Stimulated activated CD4-positive, alpha-beta T cell treated with anti-CD3 and anti-CD28 coated beads, Interleukin-2, amount 100 ng/mL, for 4 hours (primary cell): ENCODE measurements at places on chromosomes 2 and 18.

DNA sequence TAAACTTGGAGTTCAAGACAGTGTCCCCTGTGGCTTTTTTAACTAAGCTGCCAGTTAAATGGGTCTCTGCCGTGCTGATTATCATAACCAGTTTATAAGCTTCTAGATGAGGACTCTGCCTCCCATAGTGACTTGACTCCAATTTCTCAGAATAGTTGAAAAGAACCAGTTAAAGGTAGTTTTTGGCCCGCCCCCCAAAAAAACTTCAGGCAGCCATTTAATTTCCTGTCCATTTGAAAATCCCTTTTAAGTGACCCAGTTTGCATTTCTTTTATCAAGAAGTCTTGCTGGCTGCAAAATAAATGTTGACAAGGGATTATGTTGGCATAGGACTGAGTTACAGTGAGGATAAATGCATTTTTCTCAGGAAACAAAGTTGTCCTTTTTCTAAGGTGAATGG, 2.3 kb downstream of the SLC20A1 start:
- DNase-seq, result no peak

DNA sequence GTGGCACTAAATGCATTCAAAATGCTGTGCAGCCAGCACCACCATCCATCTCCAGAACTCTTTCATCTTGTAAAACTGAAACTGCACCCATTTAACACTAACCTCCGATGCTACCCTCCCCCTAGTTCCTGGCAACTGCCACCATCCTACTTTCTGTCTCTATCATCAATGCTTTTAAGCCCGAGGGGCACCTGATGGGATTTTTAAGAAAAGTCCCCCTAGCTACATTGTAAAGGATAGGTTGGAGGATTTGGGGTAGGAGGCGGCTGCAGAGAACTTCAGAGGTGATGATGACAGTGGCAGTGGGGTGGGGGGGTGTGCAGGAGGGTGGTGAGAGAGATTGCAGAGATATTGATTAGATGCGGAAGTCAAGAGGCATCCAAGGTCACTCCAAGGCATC, 10.8 kb upstream of the YWHAQ start:
- no peak for DNase-seq

GRCh38 chr2:67833632-67834031, 229.2 kb downstream of the C1D start:
- DNase-seq, result no peak

DNA sequence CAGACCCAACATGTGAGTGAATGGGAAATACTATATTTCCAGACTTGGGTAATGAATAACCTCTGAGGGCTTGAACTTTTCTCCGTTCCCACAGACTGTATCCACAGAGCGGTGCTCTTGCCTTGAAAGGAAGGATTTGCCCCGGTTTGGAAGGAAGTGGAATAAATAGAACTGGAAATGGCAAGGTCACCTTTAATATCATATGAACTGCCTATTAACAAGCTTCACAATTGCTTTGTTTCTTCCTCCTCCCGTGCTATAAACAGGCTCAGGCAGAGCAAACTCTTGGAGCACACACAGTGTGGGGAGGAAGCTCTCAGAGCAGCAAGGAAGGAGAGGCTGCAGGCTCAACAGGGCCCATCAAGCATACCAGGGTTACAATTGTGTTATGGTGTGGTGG, 28.5 kb upstream of the DARS1 start:
- no peak for DNase-seq

DNA sequence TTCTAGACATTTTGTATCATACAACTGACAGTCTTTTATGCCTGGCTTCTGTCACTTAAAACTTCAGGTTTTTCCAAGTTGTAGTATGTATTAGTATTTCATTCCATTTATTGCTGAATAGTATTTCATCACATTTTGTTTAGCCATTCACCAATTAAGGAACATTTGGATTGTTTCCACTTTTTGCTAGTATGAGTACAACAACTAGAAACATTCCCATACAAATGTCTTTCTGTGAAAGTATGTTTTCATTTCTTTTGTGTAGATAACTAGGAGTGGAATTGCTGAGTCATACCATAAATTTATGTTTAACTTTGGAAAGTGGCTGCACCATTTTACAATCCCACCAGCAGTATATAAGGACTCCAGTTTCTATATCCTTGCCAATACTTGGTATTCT, 135.9 kb downstream of the ATAD2B start:
- DNase-seq, result no peak

DNA sequence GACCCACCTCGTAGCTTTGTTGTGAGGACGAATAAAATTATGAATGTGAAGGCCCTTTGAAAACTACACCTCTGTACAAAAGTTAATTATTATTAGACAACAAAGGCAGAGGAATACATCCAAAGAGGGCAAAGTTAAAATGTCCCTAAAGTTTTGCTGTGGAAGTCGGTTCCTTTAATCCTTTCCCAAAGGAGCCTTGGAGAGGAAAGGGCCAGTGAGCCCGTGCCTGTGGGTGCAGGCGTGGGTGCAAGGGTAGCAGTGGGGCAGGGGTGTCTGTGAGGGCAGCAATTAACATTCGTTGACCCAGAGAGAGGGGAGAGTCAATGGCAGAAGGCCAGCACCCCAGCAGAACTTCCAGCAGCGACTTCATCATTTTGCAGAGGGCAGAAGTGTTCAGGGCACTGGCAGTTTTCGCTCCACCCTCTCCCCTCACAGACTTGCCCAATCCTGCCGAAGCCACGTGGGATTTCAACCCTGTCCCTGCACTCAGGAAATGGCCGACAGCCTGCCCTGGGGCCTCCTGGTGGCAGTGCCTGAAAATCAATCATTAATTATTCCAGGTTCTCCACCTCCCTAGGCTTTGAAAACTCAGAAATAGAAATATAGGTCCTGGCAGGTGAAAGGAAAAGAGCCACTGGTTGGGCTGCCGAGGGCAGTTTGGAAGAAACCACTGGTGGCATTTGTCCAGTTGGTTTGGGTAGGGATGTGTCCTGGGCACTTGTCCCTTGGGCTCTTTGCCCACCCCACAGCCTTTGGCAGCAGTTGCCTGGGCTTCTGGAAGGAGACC, 4.2 kb upstream of the PAX8 start:
- no peak for DNase-seq

DNA sequence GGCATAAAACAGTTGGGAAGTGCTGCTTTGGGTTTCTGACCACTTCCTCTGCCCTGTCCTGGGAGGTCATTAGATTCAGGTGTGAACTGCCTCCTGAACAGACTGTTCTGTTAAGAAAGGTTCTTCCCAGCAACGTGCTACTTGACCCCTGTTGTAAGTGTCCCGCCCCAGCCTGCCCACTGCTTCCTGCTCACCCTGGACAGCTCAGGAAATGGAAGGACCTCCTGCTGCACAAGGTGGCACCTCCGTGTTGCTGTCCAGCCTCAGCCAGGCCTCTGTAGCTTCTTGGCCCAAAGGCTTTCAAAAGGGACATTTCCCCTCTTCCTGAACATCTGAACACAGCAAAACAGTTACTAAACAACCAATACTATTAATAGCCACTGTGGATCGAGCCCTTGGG, 5.3 kb downstream of the TOGARAM2 start:
- DNase-seq, result no peak

- no peak for DNase-seq
Measured at GRCh38 chr2:98155716-98156115, 68.7 kb downstream of the VWA3B start.

GRCh38 chr18:57771626-57772025, 31.5 kb downstream of the ATP8B1 start:
- DNase-seq, result no peak

- DNase-seq, result no peak
Measured at GRCh38 chr2:112026509-112026908, 28.6 kb upstream of the TMEM87B start.

GRCh38 chr2:46610021-46610420, 130.7 kb downstream of the TMEM247 start:
- DNase-seq, result no peak

- no peak for DNase-seq
Measured at GRCh38 chr2:15714609-15715008, 122.9 kb downstream of the DDX1 start.

DNA sequence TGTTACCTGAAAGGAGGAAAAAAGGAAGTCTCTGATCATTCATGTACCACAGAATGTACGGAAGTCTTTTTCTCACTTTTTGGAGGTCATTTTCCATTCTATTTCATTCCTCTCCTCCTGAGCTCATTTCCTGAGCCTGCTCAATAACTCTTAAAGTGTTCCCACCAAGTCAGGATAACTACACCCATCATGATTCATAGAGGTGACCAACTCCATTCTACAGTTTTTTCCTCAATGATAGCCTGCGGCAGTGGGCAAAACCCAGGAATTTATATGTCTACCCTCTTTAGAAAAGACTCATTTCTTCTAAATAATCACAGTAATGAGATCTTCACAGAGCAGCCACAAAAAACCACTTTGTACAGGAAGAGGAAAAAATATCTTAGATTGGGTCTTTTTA, 372.5 kb downstream of the RBM43 start:
- no peak for DNase-seq

- DNase-seq, result no peak
Measured at GRCh38 chr2:21415234-21415633, 291.5 kb downstream of the TDRD15 start.

- no peak for DNase-seq
Measured at GRCh38 chr2:106956416-106956815, 70.4 kb upstream of the ST6GAL2 start.

- no peak for DNase-seq
Measured at GRCh38 chr18:79910563-79911343, 40.7 kb downstream of the SLC66A2 start.

- no peak for DNase-seq
Measured at GRCh38 chr2:230170532-230170931, 49.3 kb downstream of the SP110 start.

DNA sequence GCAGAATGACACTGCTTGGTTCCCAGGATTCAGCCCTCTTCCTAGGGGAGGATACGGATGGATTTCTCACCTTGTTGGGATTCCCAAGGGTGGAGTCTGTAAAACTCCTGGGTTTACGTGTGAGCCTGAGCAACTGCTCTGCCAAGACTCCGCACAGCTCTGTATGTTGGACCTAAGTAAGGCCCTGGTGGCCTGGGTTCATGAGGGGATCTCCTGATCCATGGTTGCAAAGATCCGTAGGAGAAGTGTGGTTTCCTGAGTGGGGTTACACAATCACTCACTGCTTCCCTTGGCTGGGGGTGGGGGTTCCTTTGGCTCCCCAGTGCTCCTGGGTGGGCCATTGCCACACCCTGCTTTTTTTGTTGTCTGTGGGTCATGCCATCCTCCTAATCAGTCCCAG, 37.7 kb downstream of the ANKRD12 start:
- DNase-seq, result no peak

DNA sequence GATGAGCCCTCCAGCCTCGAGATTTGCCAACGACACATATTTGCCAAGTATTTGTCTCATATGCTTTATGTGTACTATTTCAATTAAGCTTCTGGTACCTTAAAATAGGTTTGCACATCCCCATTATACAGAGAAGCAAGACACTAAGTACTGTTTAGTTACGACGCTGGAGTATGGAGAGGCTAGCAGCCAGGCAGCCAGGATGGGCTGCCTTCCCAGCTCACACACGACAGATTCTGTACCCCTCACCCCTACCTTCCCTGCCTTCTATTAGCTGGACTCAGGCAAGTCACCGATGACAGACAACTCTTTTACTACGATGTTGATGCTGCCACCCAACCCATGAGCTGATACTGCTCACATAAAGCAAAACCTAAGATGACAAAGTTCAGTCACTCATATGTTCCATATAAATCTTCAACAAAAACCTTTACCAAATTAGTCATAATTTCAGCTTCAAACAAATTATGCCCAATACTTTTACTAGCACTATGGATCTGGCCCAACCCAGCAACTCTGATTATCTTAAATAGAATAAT, 17.0 kb downstream of the PDIA6 start:
- DNase-seq, result no peak

DNA sequence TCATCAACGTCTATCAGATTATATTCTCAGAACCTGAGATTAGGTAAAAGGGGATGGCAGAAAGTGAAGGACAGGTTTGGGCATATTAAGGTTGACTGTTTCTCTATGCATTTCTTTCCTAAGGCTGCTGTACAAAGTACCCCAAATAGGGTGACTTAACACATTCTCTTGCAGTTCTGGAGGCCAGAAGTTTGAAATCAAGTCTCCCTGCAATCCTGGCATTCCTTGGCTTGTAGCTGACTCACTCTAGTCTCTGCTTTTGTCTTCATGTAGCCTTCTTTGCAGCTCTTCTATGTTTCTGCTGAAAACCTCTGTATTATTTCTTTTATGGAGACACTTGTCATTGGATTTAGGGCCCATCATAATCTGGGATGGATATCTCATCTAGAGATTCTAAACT, 364.3 kb downstream of the PLCL1 start:
- DNase-seq, result no peak

DNA sequence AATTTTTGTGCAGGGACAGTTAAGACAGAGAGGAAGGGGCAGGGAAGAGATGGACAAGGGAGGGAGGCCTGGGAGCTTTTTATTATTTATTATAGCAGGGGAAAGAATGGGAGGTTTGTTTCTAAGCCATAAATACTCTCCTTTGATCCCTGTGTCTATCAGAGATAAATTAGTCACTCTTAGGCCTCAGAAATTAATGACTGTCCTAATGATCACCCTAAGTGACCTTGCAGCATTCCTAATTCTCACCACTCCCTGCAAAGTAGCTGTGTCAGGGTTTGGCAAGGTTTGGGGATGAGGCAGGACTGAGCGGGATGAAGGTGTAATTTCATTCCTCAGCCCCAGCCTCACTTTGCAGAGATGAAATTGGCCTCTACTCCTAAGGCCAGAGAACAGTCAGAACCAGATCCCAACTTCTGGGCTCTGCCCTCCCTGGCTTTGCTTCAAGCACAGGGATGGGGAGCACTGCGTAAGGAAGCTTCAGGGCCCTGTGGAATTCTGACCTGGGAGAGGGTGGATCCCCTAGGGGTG, 95.0 kb downstream of the TMEM17 start:
- no peak for DNase-seq

GRCh38 chr2:116545286-116546068, 1269.0 kb upstream of the DDX18 start:
- no peak for DNase-seq

- DNase-seq, result no peak
Measured at GRCh38 chr2:10289891-10290290, 12.8 kb upstream of the HPCAL1 start.

GRCh38 chr2:120759543-120760331, 24.1 kb downstream of the GLI2 start:
- DNase-seq, result no peak

DNA sequence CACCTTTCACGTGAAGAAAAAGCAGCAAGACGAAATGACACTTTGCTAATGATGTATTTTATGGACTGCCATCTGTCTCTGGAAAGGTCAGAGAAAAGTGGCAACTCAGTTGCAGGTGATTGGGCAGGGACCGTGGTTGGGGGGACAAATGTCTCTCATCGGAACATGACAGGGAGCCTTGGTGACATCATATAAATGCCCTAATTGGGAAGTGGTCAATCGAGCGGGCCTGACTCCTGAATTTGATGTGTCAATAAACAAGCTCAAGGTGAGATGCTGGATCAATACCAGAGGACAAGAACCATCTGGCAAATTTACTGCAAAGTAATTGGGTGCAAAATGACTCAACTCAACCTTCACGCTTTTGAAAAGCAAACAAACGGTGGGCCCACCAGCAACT, 151.9 kb upstream of the SKOR2 start:
- DNase-seq, result no peak
